ENCODE measurements at places on chromosomes 2 and 18.

- no peak for DNase-seq
Observed at GRCh38 chr18:35582899-35583558, 1.5 kb downstream of the GALNT1 start.

- no peak for DNase-seq
Observed at GRCh38 chr2:210303498-210303897, 11.5 kb downstream of the MYL1 start.

DNA sequence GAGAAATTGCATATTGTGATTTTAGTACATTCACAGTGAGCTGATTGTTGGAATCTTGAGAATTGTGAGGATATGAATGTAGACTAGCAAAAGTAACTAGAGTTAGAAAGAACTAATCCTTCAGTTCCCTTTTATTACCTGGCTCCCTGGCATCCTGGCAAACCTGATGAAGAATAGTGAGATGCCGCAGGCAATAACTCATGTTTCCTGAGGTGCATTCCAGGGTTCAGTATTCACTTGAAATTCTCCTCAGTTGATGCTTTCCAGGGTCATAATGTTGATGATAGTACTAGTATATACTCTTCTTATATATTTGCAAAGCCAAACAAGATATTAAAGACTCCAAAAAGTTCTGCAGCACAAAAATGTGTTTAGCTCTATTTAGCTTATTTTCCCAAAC is 432.1 kb upstream of the CELF4 start:
- DNase-seq, result no peak

GRCh38 chr2:73386894-73387636 is 1.4 kb downstream of the ALMS1 start:
- DNase-seq, result no peak

DNA sequence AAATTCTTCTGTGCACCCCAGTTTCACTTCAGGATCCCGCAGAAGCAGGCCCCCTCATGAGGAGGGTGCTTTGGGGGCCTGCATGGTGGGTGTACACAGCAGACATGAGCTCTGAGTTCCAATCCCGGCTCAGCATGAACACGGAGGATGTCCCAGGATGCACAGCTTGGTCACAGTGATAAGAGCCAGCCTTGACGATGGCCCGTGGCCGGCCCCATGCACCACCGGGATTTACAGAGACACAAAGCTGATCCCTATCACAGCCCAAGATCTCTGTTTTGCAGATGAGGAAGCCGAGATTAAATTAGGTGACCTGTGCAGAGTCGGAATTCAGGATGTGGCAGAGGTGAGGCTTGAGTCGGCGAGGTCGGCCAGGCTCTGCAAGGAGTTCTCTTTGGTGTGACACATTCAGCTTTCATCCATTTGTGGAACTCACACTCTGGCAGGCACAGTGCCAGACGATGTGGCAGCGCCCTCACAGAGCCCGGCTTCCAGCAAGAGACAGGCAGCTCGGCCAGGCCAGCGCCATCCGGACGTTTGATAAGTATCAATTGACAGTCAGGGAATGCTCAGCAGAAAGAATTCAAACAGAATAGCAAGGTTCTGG is 456.3 kb upstream of the MYT1L start:
- no peak for DNase-seq

DNA sequence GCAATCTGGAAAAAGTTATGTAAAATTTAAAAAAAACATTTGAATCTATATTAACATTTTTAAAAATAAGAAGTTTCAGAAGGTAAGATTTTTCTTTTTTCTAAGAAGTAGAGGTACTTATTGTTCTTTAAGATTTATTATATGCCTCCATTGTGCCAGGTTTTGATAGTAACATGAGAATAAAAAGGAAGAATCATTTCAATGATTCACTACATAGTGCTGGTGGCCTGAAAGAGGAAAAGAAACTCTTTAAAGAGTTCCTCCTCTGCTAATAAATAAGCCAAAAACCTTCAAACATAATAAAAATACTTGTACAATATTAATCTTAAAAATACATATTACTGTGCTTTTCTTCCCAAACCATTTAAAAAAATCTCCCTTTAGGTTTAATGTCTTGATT is 69.0 kb downstream of the ANKRD44 start:
- DNase-seq, result no peak

DNA sequence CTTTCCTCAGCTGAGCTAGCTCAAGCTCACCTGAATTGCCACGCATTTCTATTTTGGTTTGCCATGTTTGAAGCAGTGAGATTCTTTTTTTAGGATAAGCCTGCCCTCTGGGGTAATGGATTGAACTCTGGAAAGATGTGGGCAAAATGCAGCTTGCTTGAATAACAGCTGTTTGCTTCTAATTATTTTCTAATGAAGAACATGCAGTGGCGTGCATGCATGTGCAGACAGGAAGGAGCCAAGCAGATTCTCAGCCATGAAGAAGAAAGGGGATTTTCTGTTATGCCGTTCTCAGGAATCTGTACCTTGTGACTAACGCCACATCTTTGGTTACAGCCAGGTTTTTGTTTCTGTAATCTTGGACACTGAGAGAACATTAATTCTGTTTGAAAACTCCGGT is 171.2 kb downstream of the ANTXR1 start:
- DNase-seq, result peak; percentile 59

DNA sequence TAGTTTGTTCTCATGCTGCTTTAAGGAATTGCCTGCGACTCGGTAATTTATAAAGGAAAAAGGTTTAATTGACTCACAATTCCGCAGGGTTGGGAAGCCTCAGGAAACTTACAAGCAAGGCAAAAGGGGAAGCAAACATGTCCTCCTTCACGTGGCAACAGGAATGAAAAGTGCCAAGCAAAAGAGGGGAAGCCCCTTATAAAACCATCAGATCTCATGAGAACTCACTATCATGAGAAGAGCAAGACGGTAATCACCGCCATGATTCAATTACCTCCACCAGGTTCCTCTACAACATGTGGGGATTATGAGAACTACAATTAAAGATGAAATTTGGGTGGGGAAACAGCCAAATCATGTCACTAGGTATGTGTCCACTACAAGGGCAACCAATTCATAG is 53.9 kb downstream of the MAP4K3 start:
- DNase-seq, result no peak

DNA sequence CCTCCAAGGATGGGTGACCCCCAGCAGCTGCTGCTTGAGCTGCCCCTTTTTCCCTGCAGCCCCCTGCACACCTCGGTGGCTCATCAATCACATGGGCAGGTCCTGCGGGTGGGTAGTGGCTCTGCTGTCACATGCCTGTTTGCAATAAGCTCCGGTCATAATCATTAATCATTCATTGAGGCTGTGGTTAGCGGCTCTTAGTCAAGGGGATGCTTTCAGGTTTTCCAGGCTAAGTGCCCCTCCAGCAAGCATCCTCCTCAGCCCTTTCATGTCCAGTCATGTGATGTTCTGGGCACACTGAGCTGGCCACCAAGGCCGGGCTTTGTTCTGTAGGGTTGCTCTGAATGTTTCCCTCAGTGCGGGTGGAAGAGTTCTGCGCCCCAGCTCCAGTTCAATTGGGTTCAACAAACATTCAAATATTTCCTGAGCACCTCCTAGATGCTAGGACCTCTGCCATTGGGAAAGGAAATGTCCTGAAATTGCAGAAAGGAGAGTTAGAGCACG is 96.4 kb upstream of the LDAH start:
- DNase-seq, result no peak

DNA sequence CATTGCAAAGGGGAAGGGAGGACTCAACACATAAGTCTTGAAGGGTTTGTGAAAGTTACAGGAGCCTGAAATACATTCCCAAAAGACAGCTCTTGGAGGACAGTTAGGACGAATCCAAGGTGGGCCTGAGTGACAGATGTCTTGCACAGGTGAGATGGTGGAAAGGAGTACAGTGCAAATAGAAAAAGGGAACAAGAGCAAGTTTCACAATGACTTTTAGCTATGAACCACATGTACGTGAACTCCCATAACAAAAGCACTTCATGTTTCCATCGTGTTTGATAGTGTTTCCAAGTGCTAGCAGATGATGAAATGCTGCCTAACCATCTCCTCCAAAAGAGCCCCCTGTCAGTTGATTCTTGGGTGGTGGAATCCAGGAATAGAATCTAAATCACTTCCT is 1.8 kb downstream of the IL18RAP start:
- no peak for DNase-seq

GRCh38 chr2:198100346-198100745 is 296.0 kb downstream of the PLCL1 start:
- no peak for DNase-seq

GRCh38 chr18:50803592-50803991 is 16.2 kb downstream of the MRO start:
- DNase-seq, result no peak

DNA sequence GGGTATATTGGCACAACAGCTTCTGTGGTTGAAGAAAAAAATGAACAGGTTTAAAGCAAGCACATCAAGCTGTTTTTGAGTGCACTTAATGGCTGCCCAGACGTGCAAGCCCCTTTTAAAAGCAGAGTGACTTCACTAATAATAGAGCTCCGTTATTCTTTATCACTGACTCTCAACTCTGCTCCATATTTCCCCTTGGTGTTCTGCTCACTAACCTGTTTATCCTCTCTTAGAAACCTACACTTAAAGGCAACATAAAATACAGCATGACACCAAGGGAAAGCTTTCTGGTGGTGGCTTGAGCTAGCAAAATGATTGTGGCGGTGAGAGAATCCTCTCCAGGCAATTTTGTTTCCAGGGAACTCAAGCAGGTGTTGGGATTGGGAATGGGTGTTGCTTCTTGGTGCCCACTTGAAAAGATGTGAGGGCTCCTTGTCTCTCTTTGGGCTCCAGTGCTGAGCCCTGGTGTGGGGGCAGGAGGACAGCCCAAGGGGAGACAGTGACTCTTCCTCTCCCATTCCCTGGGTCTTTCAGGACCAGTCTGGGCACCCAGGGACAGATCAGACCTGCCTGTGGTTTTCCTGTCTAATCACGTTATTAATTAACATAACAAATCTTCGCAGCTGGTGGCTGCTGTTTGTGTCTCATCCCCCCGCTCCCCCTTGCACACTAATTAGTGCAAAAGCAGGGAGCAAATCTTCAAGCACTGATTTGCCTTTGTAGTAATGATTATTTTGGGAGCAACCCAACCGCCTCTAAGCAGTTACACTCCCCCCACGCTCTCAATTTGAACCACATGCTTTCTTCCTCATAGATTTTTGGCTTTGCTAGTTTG is 289.4 kb upstream of the CXCR4 start:
- DNase-seq, result no peak

DNA sequence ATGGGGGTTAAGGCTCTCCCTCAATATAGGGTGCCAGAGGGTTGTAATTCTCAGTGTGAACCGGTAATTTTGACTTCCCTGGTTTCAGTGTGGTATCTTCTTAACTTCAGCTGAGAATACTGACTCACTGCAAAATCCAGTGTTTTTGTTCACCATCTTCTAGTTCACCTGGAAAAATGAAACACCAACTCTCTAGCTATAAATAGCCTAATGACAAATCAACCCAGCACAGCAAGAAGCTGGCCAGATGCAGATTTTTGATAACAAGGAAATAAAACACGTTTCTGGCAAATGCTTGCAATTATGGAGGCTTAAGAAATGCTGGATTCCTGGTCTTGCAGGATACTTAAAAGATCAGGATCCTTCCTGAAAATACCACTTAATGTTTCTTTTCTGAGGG is 192.3 kb downstream of the CLIP4 start:
- no peak for DNase-seq

DNA sequence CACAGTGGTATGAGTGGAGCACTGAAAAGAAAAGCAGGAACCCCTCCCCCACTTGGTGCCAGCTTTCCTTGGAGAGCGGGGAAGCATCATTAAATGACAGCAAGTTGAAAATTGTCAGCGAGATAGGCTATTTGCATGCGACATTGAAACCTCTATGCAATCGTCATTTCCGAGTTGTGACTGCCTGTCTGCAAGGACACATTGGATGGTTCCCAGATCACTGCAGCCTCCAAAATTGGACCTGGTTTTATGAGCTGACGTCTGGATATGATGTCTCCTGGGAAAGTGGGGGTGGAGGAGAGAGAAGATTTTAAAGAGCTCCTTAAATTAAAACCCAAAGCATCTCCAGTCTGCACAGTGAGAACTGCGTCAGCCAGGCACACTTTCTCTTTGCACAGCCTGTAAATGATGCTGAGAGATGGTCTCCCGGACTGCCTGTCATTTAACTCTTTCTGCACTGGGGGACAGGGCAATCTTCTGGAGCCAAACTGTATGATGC is 57.8 kb upstream of the KIF5C start:
- DNase-seq, result no peak

DNA sequence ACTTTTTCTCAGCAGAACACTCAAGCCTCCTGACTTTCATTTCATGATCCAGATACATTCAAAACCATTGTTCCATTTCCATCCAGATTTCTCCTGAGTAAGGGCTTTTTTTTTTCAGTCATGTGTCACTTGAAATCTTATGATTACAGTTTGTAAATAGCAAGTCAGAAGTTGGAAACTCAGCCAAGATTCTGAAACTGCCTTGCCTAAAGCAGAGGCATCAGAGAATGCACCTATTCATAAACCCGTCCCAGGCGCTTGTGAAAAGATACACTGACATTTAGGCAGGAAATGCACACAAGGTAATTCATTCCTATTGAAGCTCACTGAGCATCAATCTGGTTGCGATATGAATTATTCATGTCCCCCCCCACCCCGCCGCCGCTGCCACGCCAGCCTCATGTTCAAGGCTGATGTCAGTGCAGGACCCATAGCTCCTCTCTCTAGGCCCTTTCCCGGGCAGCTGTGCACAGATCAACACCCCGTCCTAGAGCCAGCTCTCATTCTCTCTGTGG is 30.4 kb upstream of the MGAT4A start:
- no peak for DNase-seq

DNA sequence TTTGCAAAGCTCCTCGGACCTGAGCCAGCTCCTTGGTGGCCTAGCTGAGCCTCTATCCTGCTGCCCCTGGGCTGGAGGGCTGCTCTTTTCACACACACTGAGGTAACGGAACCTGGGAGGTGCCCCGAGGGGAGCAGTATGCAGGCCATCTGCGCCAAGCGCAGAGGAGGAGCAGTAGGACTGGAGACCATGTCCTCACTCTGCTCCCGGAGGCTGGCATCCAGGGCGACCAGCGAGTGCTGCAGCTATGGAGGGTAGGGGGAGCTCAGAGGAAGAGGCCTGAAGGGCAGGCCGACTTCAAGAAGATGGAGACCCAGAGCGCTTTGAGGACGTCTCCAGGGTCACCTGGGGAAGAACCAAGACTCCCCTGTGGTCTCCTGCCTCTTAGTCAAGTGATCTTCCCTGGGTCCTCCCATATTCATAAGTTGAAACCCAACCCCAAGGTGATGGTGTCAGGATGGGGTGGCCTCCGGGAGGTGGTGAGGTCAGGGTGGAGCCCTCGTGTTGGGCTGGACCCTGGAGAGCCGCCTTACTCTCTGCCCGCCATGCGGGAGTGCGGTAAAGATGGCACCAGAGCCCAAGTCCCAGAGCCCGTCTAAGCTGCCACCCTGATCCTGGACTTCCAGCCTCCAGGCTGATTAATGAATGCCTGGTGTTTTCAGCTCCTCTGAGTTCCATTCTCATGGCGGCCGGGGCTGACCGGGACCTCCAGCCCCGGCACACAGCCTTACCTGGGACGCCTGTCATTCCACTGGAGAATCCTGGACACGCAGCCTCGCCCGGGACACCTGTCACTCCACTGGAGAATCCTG is 160.7 kb downstream of the NDUFA10 start:
- no peak for DNase-seq

GRCh38 chr2:147851244-147851930 is 6.6 kb downstream of the ACVR2A start:
- no peak for DNase-seq

- peak; percentile 34 for DNase-seq
Observed at GRCh38 chr2:84495539-84496146, 20.7 kb upstream of the DNAH6 start.
